Bronchial epithelial cell (primary cell): ENCODE measurements at places on chromosomes 13 and 19.

GRCh38 chr13:63514886-63515285, 2099.2 kb upstream of the PCDH20 start:
- DNase-seq, result no peak

- peak; percentile 1 for DNase-seq
These were observed 251.3 kb upstream of the ATXN8OS start for GRCh38 chr13:69856331-69856730.

- DNase-seq, result peak; percentile 60
These were observed 2.9 kb upstream of the HOOK2 start for GRCh38 chr19:12778017-12778904.

DNA sequence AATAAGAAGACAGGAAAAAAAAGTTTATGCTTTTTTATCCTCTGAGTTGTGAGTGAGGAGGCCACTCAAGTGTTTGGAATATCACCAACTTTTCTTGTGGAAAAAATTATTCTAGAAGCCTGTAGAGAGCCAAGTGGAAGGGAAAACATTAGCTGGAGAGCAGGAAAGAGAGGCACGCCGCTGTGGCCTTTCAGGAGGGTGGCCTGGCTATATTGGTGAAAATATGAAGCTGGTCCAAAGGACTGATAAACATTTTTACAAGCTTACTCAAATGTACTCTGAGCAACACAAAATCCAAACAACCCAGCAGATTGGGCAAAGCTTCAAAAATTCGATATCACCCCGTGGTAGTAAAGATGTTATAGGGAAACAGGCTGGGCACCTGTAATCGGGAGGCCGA, 2.3 kb upstream of the EIF3G start:
- no peak for DNase-seq

GRCh38 chr19:16587833-16588823, 15.9 kb upstream of the SLC35E1 start:
- DNase-seq, result no peak

DNA sequence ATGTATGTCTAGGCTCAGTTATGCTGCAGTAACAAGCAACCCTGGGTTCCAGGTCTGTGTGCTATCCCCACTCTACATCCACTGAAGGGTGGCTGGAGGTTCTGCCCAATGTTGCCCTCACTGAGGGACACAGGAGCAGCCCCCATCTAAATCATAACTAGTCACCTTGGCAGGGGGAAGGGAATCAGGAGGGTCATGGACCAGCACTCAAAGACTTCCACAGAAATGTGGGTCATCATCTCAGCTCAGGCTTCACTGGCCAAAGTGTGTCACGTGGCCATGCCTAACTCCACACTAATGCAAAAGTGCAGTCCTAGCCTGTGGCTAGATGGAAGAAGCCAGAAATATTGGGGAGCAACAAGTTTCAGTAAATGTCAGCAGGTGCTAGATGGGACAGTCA, 137.3 kb upstream of the ZNF507 start:
- DNase-seq, result no peak

GRCh38 chr19:40982594-40983101, 8.4 kb upstream of the CYP2B6 start:
- DNase-seq, result peak; percentile 14

DNA sequence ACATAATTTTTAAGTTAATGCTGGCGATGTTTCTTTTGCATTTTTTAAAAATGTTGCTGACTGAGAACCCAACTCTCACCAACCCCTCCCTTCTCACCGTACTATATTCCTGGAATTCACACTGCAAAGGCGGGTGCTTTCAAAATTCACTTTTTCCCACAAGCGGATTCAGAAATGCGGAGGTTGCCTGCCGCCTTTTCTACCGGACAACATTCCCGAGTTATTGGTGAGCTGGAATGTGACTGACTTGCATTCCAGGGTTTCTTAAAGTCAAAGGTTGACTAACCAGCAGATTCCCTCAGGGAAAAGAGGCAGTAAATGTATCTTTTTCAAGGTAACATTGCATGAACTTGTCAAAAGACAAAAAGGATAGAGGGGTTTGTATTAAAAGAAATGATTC, 113.3 kb downstream of the RAB20 start:
- DNase-seq, result peak; percentile 84

DNA sequence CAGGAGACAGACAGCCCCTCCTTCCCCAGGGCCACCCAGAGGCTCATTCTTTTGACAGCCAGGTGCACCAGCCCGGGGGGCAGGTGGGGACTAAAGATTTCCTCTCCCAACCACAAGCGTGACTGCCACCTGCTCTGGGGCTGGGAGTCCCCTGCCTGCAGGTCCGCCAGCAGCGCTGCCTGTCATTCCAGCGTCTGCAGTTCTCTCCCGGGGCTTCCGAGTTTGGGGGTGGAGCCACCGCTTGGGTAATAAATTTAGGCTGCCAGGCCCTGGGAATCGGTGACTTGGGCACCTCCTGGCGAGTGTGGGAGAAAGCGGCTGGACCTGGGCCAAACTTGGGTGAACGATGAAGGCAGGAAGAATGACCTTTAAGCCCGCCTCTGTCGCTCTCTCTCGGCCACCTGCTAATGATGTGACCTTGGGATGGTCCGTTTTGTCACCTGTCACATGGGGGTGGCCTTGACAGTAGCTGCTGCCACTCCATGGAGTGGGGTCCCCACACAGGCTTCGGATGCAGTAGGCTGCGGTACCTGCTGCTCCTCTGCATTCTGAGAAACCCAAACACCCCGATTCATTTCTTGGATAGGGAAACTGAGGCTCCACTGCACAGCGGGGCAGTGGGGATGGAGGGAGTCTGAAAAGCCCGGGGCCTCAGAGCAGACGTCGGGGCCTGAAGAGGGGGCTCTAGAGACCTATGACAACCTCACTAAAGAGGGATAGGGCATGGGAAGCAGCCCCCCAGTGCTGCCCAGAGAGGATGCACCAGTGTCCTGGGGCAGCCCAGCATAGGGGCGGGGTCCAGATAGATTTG, 12.8 kb downstream of the FUT6 start:
- peak; percentile 25 for DNase-seq

DNA sequence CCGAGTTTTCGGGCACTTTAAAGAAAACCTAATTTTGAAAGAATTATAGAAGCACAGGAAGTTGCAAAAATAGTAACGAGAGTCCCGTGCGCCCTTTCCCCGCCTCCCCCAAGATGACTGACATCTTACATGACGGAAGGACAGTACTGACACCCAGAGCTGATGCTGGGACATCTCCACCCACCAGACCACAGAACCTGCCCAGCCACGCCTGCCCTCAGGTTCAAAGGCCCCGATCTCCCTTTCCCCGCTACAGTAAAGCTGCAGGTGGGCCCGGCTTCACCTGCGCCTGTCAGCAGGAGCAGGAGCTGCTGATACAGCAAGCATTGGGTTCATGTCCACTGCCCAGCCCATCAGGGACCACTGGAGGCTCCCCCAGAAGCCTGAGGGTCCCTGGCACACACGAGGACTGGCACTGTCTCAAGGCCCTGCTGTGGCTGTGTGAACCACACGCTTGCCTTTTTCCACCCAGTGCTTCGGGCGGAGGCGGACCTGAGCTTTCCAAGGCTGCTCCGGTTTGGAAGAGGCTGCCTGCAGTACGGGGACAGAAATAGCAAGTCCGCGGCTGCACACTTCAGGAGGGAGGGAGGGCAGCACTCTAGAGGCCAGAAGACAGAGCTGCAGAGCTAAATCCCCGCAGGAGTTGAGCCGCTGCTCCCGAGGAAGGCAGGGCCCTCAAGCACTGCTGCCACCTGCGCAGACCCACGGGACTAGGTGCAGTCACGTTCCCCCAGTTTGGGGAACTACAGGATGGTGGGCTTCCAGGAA, 8.7 kb downstream of the MAP2K2 start:
- DNase-seq, result no peak

- peak; percentile 85 for DNase-seq
These were observed at the start of gene GIPR for GRCh38 chr19:45667620-45668341. TSS of gene GIPR (plus strand) at chr19:45668221. CDS start at chr19:45669521, 1,300 bp downstream.

DNA sequence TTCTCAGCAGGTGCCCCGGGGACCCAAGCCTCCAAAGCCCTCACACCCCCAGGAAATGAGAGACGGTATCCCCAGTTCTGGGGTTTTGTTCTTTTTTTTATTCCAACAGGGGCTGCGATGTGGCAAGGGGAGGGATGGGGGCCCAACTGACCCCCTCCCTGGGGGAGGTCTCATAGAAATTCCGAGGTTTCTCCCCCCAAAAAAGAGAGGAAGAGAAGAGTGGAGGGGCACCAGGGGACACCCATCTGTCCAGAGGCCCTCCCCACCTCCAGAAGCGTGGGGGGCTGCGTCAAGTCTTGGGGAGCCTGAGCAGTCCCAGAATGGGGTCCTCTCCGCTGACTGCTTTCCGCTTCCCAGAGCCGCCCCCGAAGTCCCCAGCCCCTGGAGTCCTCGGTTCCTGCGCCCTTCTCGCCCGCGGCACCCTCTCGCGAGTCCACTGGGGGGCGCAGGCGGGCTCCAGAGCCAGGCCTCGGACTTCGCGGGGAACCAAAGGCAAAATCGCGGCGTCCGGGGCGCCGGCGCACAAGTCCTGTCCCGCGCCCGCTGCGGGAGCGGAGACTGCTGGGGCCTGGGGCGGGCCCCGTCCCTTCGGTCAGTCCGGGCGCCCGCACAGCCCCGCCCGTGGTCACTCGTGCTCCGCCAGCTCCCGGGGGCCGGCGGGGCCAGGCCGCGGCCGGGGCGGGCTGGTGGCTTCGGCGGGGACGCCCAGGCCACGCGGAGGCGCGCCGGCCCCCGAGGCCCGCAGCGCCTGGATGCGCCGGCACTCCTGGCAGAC, 4.4 kb upstream of the ATP1A3 start:
- DNase-seq, result peak; percentile 10

GRCh38 chr19:6431891-6432290, 1.7 kb downstream of the SLC25A41 start:
- no peak for DNase-seq

DNA sequence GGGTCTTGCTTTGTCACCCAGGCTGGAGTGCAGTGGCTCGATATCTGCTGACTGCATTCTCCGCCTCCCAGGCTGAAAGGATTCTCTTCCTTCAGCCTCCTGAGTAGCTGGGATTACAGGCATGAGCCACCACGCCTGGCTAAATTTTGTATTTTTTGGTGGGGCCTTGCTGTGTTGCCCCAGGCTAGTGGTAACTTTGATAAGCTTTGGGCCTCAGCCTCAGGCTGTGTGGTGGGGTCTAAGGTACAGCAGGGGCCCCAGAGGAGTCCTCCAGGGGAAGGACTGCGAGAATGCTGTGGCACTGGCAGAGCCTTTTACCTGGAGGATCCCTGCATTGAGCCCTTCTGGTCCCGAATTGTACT, 7.2 kb downstream of the DOT1L start:
- no peak for DNase-seq

- no peak for DNase-seq
These were observed 1.2 kb downstream of the PCDH9 start for GRCh38 chr13:67228916-67229315.

GRCh38 chr13:94827566-94827965, 115.2 kb upstream of the SOX21 start:
- DNase-seq, result no peak

DNA sequence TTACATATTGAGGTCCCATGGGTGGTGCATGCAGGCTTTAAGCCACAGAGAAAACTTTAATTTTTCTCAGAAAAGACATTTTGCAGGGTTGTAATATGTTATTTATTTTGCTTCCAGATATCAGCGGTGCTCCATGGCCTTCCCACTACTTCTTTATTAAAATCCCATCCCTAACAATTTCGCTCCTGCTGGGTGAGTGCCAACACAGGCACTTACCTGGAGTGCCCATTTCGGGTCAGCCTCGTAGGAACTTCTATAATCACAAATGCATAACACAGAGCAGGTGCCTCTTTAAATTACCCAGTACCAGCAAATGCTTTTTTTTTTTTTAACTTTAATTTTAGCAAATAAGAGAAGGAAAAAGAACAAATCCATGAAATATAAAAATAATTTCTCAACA, 86.4 kb downstream of the EFNB2 start:
- no peak for DNase-seq

DNA sequence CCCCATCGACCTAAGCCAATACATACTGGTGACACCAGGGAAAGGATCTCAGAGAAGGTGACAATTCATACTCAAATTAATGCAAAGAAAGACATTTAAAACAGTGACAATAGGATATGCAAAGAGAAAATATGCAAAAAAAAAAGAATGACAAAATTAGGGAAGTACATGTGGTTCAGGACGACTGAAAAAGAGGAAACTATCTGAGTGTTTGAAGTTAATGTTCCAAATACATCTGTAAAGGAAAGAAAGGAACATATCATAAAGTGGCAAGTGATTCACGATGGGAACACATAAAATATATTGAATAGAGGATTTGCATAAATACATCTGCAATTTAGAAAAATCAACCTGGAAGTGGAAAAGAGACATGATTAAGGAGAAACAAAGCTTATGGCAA, 441.4 kb downstream of the SLITRK5 start:
- DNase-seq, result no peak

- no peak for DNase-seq
These were observed 31.1 kb downstream of the RDH8 start for GRCh38 chr19:10044390-10044789.

DNA sequence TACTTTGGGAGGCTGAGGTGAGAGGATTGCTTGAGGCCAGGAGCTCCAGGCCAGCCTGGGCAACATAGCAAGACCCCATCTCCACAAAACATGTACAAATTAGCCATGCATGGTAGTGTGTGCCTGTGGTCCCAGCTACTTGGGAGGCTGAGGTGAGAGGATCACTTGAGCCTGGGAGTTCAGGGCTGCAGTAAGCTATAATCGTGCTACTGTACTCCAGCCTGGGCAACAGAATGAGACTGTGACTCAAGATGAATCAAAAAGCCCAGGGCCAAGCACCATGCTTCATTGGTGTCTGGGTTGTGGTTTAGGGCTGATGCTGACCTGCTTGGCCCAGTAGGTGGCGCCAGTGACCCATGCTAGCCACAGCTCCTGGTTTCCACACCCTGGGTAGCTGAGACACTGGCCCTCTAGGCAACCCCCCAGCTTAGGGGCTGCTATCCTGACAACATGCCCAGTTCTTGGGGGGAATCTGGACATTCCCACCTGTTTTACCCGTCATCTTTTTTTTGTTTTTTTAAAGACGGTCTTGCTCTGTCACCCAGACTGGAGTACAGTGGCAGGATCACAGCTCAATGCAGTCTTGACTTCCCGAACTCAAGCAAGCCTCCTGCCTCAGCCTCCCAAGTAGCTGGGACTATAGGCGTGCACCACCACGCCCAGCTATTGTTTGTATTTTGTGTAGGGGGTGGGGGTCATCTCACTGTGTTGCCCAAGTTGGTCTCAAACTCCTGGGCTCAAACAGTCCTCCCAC, 5.5 kb downstream of the CCDC124 start:
- DNase-seq, result peak; percentile 89

DNA sequence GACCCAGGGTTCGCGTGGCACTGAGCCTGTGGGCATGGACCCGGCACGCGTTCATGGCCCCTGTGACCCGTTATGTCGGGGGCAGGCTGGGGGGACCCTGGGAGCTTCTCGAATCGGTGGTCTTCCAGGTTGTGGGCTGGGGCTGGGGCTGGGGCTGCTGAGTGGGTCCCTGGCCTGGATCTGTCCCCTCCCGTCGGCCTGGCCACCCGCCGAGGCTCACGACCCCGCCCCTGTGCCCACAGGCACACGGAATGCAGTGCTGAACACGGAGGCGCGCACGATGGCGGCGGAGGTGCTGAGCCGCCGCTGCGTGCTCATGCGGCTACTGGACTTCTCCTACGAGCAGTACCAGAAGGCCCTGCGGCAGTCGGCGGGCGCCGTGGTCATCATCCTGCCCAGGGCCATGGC, 6.5 kb downstream of the NCLN start:
- no peak for DNase-seq
